ENCODE measurements at places on chromosomes 1 and 21.

- DNase-seq: no peak
Observed at GRCh38 chr1:245960171-245960570, 546.9 kb downstream of the SMYD3 start.

- no peak for DNase-seq
Observed at GRCh38 chr1:94552071-94552586, 10.6 kb upstream of the F3 start.

DNA sequence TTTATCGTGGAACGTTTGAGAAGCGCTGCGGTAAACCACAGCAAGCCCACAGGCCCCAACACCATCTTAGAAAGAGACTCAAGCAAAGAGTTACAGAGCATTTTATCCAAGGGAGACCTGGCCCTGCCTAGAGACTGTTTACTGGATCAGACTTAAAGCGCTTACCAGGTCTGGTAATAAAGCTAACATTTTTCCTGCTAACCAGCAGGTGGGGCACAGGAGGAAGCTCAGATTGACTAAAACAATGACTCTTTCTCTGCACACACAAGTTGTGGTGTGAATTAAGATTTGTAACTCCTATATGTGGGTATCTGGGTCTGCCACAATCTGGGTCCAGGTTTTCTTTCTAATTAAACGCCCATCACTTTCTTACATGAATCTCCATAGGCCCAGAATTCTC, 136.5 kb upstream of the ETS2 start:
- peak; percentile 19 for DNase-seq

DNA sequence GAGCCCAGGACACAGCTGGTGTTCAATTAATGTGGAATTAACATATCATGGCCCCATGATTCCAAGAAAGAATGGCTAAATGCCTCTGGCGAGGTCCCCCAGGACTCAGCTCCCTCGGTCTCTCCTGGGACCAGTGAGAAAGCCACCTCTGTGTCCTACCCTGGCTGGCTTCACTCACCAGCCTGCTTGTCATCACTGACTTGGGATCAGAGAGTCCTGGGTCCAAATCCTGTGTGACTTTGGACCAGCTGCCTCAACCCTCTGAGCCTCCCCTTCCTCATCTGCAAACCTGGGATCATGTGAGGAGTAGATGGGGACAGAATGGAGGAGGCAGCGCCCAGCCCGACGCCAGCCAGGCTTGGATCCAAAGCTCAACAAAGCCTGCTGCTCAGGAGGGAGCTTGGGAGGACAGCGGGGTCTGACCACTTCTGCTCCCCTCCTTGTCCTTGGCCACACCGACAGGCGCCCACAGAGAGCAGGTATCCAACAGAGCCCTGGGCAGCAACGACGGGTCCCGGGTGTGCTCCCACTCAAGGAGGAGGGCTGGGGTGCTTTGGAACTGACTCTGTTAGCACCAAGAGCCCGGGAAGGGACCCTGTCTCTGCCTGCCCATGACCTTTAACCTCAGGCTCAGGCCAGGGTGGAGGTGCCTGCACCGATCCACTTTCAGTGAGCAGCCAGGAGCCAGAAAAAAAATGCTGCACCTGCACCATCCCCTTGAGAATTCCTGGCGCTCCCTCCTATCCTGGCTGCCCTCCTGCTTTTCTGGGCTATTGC, 3.2 kb downstream of the SH2D5 start:
- no peak for DNase-seq

DNA sequence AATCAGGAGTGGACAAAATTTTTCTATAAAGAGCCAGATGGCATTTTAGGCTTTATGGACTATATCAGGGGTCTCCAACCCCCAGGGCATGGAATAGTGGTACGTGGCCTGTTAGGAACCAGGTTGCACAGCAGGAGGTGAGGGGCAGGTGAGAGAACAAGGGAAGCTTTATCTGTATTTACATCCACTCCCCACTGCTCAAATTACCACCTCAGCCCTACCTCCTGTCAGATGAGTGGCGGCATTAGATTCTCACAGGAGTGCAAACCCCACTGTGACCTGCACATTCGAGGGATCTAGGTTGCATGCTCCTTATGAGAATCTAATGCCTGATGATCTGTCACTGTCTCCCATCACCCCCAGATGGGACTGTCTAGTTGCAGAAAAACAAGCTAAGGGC, 13.9 kb downstream of the PHTF1 start:
- no peak for DNase-seq

GRCh38 chr1:201491896-201492511, 14.9 kb downstream of the CSRP1 start:
- DNase-seq: no peak

DNA sequence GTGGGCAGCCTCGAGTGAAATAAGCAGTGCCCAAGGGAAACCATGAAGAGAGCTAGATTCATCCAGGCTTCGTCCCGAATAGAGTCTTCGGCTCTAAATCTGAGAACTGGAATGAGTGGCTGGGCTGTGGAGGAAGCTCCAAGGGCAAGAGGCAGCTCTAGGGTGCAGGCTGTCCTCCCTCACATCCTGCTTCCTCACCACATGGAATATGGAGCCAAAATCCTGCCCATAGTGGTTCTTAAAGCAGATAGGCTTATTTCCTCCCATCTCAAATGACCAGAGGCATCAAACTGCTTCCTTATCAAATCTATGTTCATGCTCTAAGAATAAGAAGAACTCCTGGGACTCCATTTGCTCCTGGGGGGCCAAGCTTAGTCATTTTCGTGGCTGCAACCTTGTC, 2.5 kb downstream of the IL24 start:
- no peak for DNase-seq

GRCh38 chr1:184664042-184664660, 90.5 kb downstream of the EDEM3 start:
- peak; percentile 10 for DNase-seq

DNA sequence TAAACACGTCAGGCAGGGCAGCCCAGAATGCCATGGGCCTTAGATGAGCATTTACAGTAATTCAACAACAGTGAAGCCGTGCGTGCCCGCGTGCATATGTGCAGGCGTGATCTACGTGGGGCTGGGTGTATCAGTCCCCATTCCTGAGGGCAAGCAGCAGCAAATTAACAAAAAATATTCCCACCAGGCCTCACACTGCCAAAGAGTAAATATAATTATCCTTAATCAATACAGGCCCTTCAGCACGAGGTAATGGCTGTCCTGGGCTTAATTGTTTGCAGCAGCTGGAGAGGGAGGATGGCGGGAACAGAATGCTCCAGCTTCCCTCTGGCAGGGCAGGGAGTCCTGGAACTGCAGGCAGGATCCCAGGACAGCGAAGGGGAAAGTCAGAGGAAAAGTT, 91.8 kb downstream of the DDX20 start:
- no peak for DNase-seq

DNA sequence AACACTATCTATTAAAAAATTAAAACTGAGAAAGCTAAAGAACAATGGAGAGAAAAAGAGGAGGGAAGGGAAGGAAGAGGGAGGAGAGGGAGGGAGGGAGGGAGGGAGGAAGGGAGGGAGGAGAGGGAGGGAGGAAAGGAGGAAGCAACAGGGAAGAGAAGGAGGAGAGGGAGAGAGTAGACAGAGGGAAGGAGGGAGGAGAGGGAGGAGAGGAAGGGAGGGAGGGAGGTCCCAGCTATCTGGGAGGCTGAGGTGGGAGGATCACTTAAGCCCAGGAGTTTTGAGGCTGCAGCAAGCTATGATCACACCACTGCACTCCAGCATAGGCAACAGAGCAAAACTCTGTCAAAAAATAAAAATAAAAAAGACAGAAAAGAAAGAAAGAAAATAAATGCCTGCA, 16.5 kb downstream of the ZBTB17 start:
- DNase-seq: no peak

- DNase-seq: no peak
Observed at GRCh38 chr1:43277116-43277876, 7.5 kb downstream of the TMEM125 start.

GRCh38 chr1:246794828-246795671, 70.8 kb downstream of the SCCPDH start:
- DNase-seq: no peak

DNA sequence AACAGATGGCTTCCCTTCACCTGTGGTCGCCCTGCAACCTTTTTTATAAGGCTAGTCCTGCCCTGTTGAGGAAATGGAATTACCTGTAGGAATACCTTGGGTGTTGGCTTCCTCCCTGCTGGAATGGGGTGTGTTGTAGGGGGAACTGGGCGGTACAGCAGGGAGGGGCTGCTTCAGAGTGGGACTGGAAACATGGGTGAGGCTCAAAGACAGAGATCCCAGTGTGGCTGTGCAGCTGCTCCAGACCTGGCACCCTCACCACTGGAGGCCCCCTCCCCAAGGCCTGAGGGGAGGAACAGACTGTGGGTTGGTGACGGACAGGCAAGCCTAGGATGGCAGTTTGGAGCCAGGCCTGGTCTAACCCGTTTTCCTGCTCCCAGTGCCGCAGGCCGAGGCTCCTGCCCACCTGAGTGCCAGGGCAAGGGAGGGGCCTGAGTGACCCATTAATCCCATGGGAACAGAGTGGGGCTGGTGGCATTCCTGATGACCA, 4.5 kb downstream of the EFNA3 start:
- DNase-seq: no peak

- DNase-seq: no peak
Observed at GRCh38 chr1:30171537-30172298, 551.7 kb downstream of the MATN1 start.

DNA sequence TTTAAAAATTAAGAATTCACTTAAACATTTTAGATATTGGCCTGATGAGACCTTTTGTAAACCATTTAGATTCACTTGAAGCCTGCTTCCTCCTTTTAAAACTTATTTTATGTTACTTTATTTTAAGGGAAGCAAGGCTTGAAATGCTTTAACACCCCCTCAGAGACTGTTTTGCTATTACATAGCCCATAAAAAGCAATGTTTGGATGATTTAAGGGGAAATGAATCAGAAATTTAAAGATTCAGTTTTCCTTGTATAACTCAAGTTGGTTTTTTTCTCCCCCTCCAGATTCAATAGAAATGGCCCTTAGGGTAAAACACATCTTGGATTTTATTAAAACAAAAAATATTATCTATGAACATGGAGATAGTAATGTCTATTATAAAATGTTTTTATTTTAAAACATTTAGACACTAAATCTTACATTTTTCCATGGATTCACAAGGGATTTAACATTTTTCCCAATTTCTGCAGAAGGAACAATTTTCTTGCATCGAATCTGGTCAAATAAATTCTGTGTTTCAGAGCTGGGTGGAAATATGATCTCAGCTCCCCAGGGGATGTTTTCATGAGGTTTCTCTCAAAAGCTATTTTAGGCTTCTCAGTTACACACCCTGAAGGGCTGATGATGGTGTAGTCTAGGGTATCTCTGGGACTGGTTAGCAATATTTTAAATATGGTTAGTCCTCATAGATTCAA, 69.3 kb upstream of the WARS2 start:
- DNase-seq: no peak

DNA sequence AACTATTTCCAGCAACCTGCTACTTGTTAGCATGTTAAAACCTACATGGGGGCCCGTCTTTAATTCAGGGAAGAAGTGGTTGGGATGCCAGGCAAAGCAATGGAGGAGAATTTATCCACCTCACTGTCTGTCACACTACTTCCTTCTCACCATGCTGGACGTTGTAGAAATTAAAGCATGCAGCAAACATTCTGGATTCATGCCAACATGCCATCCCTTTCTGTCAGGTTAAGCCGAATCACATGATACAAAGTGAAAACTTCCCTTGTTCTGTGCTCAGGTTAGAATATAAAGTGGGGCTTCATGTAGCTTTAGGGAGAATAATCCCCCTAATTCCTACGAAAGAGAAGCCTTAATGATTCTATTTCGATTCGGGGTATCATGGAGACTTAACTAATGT, 95.5 kb downstream of the ERG start:
- no peak for DNase-seq

GRCh38 chr1:155993595-155993994, 15.2 kb upstream of the ARHGEF2 start:
- DNase-seq: no peak

GRCh38 chr1:212909652-212910063, 40.7 kb upstream of the VASH2 start:
- no peak for DNase-seq

DNA sequence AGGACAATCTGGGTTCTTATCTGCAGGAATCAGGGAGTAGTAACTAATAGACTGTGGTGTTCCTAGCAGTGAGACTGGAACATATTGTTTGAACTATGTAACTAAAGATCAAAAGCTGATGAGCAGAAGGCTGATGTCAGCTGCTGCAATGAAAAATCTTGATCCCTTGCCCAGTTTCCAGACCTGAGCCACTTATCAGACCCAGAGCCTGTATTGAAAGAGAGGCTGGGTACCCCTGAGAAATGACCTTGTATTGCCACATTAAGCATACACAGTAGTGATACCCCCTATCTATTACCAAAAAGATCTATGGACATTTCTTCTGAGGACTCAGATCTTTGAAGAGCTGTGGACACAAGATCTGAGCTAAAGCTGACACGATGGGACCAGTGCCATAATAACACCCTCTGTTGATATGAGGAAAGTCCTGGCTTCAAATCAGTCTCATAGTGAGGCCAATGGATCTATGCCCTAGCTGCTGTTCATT, 178.0 kb upstream of the GALNT2 start:
- DNase-seq: no peak

- DNase-seq: no peak
Observed at GRCh38 chr1:101025283-101025656, 314 bp downstream of the DPH5 start.

- no peak for DNase-seq
Observed at GRCh38 chr1:116704278-116704677, 36.7 kb upstream of the IGSF3 start.

DNA sequence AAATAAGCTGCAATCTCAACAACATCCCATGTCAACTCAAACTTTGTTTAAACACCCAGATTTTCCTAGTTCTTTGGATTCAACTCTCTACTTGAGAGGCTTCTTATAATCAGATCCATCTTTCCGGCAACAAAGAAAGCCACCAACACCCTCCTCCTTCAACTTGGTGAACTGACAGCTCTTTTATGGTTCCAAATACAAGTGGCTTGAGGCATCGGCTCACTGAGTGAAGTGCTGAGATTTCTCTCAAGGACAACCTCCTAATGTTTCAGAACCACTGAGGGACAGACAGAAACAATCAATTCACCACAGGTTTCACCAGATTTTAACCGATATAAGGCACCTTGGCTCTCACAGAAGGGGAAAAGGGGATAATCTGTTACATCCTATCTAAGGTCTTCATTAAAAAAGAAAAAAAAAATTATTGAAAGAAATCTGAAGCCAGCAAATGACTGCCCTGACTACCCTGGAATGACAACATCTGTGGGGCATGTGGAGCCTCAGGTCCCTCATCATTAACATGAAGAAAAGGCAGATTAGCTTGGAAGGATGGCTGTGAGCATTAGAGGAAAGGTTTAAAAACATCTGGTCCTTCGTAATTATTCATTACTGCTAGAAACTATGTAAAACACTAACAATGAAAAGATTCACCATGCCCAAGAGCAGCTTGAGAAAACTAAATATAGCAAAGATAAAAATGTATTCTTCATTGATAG, 50.9 kb downstream of the PTPN14 start:
- no peak for DNase-seq

DNA sequence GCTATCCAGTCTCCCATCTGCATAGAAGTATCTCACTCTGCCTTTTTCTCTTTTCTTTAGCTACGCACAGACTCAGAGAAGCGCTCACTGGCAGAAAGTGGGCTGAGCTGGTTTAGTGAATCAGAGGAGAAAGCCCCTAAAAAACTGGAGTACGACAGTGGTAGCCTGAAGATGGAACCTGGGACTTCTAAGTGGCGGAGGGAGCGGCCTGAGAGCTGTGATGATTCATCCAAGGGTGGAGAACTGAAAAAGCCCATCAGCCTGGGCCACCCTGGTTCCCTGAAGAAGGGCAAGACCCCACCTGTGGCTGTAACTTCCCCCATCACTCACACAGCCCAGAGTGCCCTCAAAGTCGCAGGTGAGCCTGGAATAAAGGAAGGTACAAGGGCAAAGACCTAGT, 48.0 kb upstream of the IPO9 start:
- no peak for DNase-seq
